ENCODE measurements at places on chromosomes 7 and 10. TPM values are rescaled to one million over a fixed set of nuclear protein-coding genes. Genes with fewer than 3 reads are reported as not detected.

LRRC18 gene
- not detected for total RNA-seq

SPDYE11 gene
- total RNA-seq = not detected

SCIN gene
- total RNA-seq = 0.44 TPM

RBP4 gene
- not detected for total RNA-seq

CFAP70 gene
- total RNA-seq = 0.26 TPM

INMT gene
- total RNA-seq = 0.70 TPM

SMKR1 gene
- total RNA-seq = 0.35 TPM

HTRA1 gene
- 11.1 TPM for total RNA-seq

CLCN1 gene
- 0.13 TPM for total RNA-seq

H2BK1 gene
- total RNA-seq = 0.97 TPM

TFR2 gene
- total RNA-seq = 2.3 TPM

AHCYL2 gene
- total RNA-seq = 26.0 TPM

SGPL1 gene
- total RNA-seq = 52.6 TPM

GPR15LG gene
- total RNA-seq = not detected

SUN3 gene
- not detected for total RNA-seq

GNAI1 gene
- 14.8 TPM for total RNA-seq

RFC2 gene
- 76.6 TPM for total RNA-seq

ACHE gene
- 5.7 TPM for total RNA-seq

LRRC72 gene
- not detected for total RNA-seq

C10orf62 gene
- total RNA-seq = 0.31 TPM

DIP2C gene
- total RNA-seq = 7.6 TPM

ASB13 gene
- total RNA-seq = 13.8 TPM

LIPN gene
- not detected for total RNA-seq

COBL gene
- total RNA-seq = 52.3 TPM

MAGI2 gene
- 14.7 TPM for total RNA-seq

NPFFR1 gene
- total RNA-seq = not detected

NOLC1 gene
- total RNA-seq = 168 TPM

CROT gene
- 6.0 TPM for total RNA-seq

Measured in H9 (cell line).